Esophagus muscularis mucosa (tissue), 4 donors: ENCODE measurements at places on chromosomes 7 and 10. TPM values are rescaled to one million over a fixed set of nuclear protein-coding genes. Genes with fewer than 3 reads are reported as not detected.

SPAG6 gene
- total RNA-seq: not detected

FFAR4 gene
- total RNA-seq: 0.34 TPM

FAM180A gene
- 1.4 TPM for total RNA-seq

AP5Z1 gene
- 37.3 TPM for total RNA-seq

SFMBT2 gene
- 11.4 TPM for total RNA-seq

DNAJB6 gene
- 151 TPM for total RNA-seq

CLEC2L gene
- total RNA-seq: not detected

MBL2 gene
- not detected for total RNA-seq

KIF5B gene
- 253 TPM for total RNA-seq

EPHA1 gene
- total RNA-seq: 0.23 TPM

ZNF438 gene
- total RNA-seq: 11.0 TPM

RHBDD2 gene
- total RNA-seq: 40.2 TPM

TRIM73 gene
- 0.83 TPM for total RNA-seq

TWIST1 gene
- total RNA-seq: 15.9 TPM

POLR1F gene
- total RNA-seq: 18.7 TPM

SLC13A1 gene
- not detected for total RNA-seq

COX19 gene
- 7.0 TPM for total RNA-seq

BAIAP2L1 gene
- total RNA-seq: 1.5 TPM

SFXN3 gene
- total RNA-seq: 95.5 TPM

CTAGE8 gene
- total RNA-seq: 0.71 TPM

PLAC9 gene
- 41.7 TPM for total RNA-seq

PON1 gene
- total RNA-seq: not detected

SPDYE5 gene
- total RNA-seq: not detected

FKBP6 gene
- not detected for total RNA-seq

OPN1SW gene
- total RNA-seq: not detected

COL13A1 gene
- total RNA-seq: 1.2 TPM

NME8 gene
- total RNA-seq: not detected

STEAP2 gene
- 20.0 TPM for total RNA-seq

TSC22D4 gene
- total RNA-seq: 36.7 TPM

GRID2IP gene
- not detected for total RNA-seq

PON3 gene
- total RNA-seq: 0.50 TPM

AKR1C8 gene
- total RNA-seq: not detected

LIPJ gene
- not detected for total RNA-seq

CFTR gene
- total RNA-seq: not detected

ETV1 gene
- 16.5 TPM for total RNA-seq

FRMPD2 gene
- total RNA-seq: not detected

PRPS1L1 gene
- not detected for total RNA-seq

TDRD1 gene
- total RNA-seq: 0.42 TPM

ODAD2 gene
- total RNA-seq: 0.83 TPM

C7orf33 gene
- not detected for total RNA-seq

ARPC1A gene
- total RNA-seq: 98.9 TPM

STX1A gene
- total RNA-seq: 11.0 TPM

NUTM2D gene
- 2.3 TPM for total RNA-seq

FKBP9 gene
- total RNA-seq: 119 TPM

ZNF716 gene
- total RNA-seq: not detected

TUBB8 gene
- not detected for total RNA-seq

SYT15B gene
- total RNA-seq: 2.5 TPM

BPGM gene
- total RNA-seq: 29.4 TPM

DNAH11 gene
- total RNA-seq: 16.6 TPM

HIP1 gene
- 16.4 TPM for total RNA-seq

MYO3A gene
- total RNA-seq: not detected
